ENCODE measurements at places on chromosomes 5 and 9.
A peak's percentile ranks its signal among the peaks of the same experiment; 100 is the strongest.

DNA sequence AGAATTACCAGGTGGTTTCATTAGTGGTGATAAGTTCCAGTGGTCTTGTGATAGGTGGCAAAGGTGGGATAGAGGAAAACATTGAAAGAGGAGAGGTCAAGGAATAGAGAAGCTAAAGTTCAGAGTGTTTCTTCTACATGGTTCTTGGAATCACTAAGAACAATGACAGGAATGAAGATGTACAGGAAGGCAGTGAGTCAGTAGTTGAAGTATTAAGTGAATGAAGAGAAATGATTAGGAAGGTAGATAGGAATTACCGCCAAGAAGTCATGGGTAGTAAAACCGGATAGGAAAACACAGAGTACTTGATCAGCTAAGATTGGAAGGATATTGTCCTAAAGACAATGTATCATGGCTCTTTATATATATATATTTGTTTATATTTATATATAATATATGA is 37.9 kb upstream of the RASA1 start:
- DNase-seq: no peak

- no peak for DNase-seq
Measured at GRCh38 chr5:59504043-59504442, 389.5 kb downstream of the PDE4D start.

DNA sequence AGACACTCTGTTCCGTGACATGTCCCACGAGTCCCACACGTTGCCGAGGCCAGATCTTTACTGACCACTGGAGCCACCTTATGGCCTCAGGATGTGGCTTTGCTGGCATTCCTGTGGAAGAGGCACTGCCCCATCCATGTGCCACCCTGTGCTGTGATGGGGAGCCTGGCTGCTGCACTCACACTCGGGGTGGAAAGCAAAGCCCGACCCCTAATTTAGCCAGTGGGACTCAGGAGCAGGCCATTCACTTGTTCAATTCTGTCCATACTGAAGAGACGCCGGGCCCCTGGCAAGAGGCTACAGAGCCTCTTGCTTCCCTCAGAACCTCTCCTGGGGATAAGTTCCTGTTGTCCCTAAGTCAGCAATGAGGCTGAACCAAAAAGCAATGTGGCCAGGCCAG is 18.6 kb upstream of the CEP72 start:
- DNase-seq: no peak

DNA sequence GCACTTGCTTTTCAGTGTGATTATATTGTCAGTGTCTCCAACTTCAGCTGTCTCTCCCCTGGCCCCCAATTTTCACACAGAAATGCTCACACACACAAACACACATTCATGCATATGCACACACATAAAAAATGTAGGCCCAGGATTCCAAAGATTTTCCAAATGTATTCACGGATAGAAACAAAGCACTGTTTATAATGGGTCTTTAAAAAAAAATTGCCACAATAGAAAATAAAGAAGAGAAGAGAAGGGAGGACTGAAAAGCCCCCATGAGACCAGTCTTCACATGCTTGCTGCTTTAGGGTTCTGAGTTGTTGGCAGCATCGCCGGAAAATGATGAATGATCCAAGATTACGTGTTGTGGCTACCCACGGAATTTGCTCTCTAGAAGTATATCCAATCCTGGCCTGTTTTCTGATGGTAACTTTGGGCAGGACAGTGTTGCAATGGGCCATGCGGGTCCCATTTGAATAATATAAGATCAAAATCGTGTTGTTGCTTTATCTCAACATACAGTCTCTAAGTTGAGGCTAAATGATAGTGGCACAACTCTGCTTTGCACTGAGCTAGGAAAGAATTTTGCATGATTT is 36.2 kb upstream of the ACO1 start:
- no peak for DNase-seq

DNA sequence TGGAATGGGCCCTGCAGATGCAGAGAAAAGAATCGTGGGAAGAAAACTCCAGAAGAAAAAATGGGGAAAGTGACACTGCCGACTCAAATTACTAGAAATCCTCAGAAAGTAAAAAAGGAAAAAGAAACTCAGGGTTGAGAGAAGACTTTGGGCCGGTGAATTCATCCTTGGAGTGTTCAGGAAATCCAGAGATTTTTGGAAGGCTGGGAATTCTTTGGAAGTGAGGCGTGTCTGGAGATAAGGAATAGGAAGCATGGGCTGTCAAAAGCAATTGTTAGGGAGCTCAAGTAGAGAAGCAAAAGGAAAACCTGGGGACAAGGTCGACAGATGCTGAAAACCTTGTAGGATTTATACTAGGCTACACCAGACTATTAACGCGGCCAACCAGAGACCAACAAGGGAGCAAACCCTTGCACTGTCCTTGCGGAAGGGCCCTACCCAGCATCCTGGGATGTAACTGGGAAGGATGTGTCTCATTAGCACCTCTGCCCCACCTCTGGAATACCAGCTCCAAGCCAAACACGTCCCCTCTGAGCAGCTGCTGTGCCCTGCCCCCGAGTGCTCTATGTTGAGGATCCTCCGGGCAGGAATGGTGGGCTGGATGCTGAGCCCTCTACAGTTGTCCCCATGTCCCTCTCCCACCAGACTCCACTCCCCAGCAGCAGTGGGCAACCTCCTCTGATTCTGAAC is 11.6 kb downstream of the DAB2IP start:
- DNase-seq: no peak

- no peak for DNase-seq
Measured at GRCh38 chr5:172133359-172134029, 54.5 kb downstream of the STK10 start.

- no peak for DNase-seq
Measured at GRCh38 chr5:40141896-40142295, 537.8 kb upstream of the PTGER4 start.

GRCh38 chr5:3251784-3252183 is 343.8 kb upstream of the IRX1 start:
- DNase-seq: no peak

GRCh38 chr9:94779031-94779430 is 52.5 kb downstream of the AOPEP start:
- DNase-seq: no peak

- DNase-seq: no peak
Measured at GRCh38 chr5:172150514-172151425, 37.3 kb downstream of the STK10 start.

- no peak for DNase-seq
Measured at GRCh38 chr9:73327149-73327548, 175.5 kb downstream of the ANXA1 start.

- DNase-seq: no peak
Measured at GRCh38 chr9:131432597-131433301, 38.9 kb downstream of the PRRC2B start.

- DNase-seq: no peak
Measured at GRCh38 chr5:3659907-3660306, 64.3 kb downstream of the IRX1 start.

DNA sequence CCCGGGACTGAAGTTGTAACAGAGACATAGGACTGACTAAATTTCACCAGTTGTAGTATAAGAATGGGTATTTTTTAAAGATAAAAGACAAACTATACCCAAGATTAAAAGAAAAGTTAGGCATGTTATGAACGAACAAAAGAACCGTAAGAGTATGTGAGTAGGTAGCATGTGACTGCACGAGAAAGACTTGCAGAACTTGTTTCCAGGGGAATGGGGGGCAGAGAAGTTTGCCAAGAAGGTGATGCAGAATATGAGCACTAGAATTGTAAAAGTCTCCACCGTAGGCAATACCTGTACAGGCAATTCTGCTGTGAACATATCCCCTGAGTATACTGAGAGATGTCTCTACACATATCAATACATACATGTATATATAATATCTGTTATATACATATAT is 614.7 kb downstream of the PRELID2 start:
- no peak for DNase-seq

GRCh38 chr5:93782978-93783377 is 41.6 kb upstream of the POU5F2 start:
- DNase-seq: no peak

DNA sequence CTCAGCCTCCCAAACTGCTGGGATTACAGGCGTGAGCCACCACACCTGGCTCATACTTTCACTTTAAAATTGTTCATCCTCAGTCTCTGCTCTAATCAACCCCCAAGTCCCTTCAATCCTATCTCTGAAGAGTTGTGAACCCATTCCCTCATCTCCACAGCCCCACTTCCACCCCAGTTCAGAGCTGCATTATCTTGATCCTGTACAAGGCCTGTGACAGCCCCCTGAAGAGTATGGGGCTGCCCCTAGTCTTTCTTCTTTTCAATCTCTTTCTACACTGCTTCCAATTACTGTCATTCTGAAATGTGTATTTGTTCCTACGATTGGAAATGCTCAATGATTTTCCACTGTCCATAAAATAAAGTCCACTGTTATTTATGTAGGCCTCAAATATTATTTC is 588.3 kb downstream of the RAB3C start:
- DNase-seq: no peak

DNA sequence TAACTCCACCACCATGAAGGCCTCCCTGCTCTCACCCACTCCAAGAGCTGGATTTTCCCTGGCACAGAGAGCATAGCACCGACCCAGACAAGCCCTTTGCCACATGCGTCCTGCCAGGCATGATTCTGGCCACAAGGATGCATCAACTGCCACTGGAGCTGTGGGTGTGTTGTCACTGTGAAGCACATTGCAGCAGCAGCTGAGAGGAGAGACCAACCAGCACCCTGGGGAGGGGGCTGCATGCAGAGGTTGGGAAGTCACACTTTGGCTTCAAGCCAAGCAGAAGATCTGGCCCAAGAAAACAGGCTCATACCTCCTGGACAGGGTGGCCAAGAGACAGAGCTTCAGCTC is 22.6 kb upstream of the PTGES start:
- no peak for DNase-seq

DNA sequence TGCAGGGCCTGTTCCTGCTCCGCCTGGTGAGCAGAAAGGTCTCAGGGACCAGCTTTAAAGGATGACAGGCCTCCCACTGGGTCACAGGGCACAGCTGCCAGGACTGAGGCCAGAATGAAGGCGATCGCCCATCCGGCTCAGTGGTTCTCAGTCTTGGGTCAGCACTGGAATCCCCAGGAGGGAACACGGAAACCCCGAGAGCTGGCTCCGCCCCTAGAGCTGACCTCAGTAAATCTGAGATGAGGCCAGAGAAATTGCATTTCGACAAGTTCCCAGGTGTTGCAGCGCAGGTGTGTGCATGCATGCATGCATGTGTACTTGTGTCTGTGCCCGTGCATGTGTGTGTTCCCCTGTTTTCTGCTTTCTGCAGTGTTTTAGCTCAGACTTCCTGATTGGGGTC is 47.2 kb upstream of the KCNMB1 start:
- no peak for DNase-seq

DNA sequence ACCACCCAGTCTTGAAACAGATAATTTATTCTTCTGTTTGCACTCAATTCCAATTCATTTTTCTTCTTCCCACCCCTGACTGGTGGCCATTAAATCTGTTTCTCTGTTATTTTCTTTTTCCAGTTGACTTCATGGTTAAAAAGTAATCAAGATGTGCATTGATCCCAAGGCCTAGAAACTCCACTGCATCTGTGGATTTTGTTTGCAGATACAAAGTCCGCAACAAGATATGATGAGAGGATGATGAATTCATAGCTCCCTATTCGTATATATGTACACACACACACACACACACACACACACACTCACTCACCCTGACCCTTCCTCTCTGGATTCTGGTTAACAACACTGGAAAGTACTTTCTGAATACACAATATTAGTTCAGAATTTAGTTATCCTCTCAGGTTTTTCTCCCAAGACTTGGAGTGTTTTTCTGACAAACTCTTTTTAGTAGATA is 52.4 kb downstream of the CD180 start:
- DNase-seq: no peak

DNA sequence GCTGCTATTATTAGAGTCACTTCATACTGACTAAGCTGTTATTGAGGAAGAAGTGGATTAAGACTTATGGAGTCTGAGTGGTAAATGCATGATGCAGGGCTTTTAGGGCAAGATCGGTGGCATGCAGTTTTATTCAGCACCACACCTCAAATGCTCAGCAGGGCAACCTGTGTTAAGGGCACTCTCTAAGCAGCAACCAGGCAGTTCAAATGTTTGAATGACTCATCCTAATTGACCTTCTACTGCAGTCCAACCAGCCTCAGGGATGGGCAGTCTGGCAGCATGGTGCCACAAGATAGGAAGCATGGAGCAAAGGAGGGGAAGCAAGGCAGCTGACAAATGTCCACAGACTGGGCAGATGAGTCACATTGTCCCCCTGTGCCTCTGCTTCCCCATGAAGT is 80.2 kb upstream of the MIER3 start:
- DNase-seq: no peak

GRCh38 chr9:120528327-120528726 is 51.6 kb downstream of the CDK5RAP2 start:
- no peak for DNase-seq

DNA sequence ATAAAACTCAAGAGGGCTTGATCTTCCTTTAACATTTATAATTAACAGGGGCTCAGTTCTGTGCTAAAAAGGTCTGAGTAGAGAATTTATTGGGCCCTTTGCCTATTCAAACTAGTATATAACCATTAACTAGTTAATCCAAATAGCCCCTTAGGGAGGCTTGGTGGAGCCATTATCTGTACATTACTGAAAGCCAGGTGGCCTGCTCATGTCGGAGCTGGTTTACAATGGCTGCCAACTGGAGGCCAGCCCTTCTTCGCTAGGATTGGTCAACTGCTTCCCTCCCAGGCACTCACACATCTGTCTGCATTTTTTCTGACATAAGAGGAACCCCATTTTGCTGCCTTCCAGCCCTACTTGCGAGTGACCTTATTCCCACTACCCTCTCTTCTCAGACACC is 30.4 kb upstream of the NDFIP1 start:
- DNase-seq: peak; percentile 76

DNA sequence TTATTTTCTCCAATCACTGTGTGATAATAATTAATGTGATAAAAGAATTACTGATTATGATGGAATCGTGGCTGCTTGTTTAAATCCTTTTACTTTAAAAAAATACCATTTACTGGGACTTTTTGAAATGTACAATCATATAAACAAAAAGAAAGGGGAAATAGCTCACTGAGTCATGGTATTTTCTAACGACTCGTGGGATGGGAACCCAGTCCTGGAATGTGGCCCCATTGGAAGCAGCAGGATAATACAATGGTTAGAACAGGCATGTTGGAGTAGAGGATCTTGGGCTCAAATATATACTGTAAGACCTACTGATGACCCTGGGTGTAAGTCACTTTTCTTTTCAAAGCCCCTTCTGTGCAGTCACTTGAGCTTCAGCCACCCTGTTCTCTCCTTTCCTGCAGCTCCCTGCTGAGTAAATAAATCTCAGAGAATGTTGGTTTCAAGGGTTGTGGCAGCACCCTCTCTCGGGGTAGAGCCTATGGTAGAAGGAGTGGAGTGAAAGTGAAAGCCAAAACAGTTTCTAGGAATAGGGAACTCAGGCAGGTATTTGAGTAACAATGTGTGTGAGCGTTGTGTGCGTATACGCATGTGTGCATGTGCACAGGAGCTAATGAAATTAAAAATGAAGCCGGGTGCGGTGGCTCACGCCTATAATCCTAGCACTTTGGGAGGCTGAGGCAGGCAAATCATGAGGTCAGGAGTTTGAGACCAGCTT is 40.8 kb upstream of the LARP1 start:
- DNase-seq: no peak

DNA sequence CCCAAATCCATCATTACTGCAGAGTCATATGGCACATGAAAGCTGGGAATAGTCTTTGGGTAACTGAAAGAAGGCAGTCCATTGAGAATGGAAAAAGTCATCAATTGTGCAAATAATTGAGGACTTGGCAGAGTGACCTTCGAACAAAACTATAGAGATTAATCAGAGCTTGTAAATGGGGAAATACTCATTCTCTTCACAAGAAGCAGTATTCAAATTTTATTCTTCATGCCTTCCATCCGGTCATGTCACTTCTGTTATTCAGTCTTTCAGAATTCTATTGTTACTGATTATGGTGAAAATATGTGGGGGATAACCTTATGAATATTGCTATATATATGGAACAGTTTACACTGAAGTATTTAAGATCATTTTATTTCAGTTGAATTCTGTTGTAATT is 8.1 kb downstream of the RGMB start:
- DNase-seq: no peak
